Left renal cortex interstitium (tissue), 4 donors: ENCODE measurements at places on chromosomes 13 and 19. TPM values are rescaled to one million over a fixed set of nuclear protein-coding genes. Genes with fewer than 3 reads are reported as not detected.

DNA sequence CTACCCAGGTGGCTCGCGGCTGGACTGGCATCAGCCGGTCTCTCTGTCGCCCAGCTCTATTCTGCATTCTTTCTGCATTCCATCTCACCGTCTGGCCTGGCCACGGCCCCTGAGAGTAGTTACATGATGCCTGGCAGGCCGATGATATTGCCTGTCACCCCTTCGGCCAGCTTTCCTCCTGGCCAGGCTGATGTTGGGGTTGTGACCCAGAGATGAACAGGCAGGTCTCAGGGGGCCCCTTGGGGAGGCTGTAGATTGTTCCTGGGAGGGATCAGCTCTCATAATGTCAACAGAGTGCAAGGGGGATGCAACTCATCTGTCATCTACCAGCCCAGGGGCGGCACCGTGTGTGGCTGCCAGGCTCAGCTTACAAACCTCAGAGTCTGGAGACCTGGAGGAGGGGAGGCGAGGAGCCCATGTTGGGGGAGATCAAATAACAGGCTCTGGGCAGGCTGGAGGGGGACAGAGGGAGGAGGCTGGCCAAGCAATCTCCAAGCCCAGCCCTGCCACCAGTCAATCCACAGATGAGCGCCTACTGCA is 13.6 kb upstream of the FBXO17 start:
- DNase-seq: peak; percentile 72

The ZNF726 gene
- polyA plus RNA-seq: 10.3 TPM

DNA sequence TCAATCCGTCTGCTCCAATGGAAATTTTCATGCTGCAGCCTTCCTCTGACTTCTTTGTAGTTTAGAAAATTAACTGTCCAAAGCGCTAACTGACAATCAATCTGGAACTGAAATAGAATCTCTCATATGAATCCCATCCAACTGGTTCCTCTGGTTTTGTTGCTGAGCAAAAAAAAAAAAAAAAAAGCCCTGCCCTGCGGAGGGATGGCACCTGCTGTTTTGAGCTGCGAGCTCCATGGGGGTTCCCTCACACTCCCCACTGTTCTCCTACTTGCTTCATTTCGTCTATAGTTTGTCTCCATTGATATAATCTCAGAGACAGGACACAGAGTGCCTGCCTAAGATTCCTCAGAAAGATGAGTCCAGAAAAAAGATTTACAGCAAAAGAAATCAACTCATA is 33.4 kb downstream of the FAAP24 start:
- DNase-seq: no peak

- peak; percentile 37 for DNase-seq
These were observed 80.1 kb downstream of the KLF5 start for GRCh38 chr13:73138638-73139491.

- no peak for DNase-seq
These were observed 365.5 kb downstream of the UQCRFS1 start for GRCh38 chr19:28847468-28847867.

The HSH2D gene
- 1.1 TPM for polyA plus RNA-seq

- DNase-seq: peak; percentile 79
These were observed at the start of gene ZNF101 for GRCh38 chr19:19668230-19669012. Gene ZNF101, plus strand, starts transcription at chr19:19668839. Its CDS starts 125 bp downstream, at chr19:19668964.

The URAD gene
- not detected for polyA plus RNA-seq

DNA sequence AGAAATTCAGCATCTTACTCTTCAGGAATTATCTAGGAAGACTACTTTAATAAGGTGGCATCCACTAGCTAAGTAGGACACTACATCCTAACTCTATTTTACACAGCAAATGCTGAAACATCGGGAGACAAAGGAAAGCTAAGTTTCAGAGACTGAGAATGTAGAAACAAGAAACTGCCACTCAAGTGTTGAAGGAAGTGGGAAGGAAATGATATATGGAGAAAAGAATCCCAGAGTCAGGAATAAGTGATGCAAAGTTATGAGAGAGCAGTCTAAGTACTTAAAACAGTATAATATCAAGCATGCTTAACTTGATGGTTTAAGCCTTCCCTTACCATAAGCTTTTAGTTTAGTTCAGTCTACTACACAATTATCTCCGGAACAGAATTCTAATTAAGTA is 52.4 kb downstream of the RBM26 start:
- DNase-seq: no peak

The ZNF665 gene
- 12.9 TPM for polyA plus RNA-seq

The WBP4 gene
- polyA plus RNA-seq: 22.3 TPM

DNA sequence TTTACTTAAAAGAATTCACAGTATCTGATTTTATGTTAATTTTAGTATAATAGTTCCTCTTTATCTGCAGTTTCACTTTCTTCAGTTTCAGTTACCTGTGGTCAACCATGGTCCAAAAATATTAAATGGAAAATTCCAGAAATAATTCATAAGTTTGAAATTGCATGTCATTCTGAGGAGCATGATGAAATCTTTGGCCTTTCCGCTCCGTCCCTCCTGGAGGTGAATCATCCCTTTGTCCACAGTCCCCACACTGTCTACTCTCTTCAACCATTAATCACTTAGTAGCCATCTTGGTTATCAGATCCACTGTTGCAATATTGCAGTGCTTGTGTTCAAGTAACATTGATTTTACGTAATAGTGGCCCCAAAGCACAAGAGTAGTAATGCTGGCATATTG is 26.9 kb downstream of the SLITRK6 start:
- no peak for DNase-seq

DNA sequence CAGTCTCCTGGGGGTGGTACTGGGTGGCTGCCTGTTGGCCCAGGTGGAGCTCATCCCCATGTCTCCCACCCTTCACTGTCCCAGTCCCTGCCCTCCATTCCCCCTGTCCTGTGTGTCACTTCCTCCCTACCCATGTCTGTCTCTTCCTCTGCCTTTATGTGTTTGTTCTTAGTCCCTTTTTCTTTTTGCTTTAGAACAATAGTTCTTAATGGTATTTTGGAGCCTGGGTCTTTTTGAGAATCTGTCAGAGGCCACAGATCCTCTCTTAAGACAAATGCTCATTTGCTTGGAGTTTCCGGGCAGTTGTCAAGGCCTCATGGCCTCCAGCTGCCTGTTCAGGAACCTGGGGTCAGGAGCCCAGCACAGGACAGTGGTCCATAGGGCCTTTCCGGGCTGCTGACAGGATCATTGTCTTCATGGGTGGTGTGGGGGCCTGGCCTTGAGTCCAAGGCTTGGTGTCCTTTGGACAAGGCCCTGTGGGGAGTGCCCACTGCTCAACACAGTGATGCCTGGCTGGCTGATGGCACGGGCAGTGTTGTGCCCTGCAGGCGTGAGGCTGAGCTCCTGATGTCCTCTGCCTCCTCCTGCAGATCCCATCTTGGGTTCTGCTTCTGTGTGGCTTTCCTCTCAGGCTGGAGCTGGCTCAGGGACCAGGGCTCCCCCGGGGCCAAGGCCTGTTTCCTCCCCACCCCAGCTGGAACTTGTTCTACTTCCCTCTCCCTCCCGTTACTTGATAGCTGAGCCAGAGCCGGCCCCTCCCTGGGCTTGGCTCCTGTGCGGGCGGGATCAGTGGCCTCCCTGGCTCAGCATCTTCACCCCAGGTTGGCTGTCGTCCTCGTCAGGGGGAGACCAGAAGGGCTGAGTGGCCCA is 3.5 kb downstream of the EGLN2 start:
- no peak for DNase-seq

The KIR2DL4 gene
- not detected for polyA plus RNA-seq

The ZNF701 gene
- 22.6 TPM for polyA plus RNA-seq

GRCh38 chr19:18489627-18490184 is 32.2 kb downstream of the ELL start:
- DNase-seq: no peak

DNA sequence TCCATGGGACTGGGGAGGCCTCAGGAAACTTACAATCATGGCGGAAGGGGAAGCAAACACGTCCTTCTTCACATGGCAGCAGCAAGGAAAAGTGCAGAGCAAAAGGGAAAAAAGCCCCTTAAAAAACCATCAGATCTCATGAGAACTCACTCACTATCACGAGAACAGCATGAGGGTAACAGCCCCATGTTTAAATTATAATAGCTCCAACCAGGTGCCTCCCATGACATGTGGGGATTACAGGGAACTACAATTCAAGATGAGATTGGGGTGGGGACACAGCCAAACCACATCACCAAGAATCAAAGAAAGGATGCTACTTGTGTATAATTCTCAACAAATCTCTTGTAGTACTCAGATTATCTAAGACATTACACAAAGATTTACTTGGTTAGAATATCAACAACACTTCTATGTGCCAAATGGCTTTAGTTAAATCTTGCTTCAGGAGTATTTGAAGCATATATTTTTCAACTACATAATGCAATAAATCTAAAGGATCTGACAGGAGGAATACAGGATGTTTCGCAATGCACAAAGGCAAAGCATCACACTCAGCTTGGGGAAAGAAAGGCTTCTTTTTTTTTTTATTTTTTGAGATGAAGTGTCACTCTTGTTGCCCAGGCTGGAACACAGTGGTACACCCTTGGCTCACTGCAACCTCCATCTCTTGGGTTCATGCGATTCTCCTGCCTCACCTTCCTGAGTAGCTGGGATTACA is 180.0 kb downstream of the LHFPL6 start:
- DNase-seq: no peak

The ATP4B gene
- 0.46 TPM for polyA plus RNA-seq

- DNase-seq: no peak
These were observed 9.8 kb upstream of the ZSCAN5A start for GRCh38 chr19:56324436-56324835.

DNA sequence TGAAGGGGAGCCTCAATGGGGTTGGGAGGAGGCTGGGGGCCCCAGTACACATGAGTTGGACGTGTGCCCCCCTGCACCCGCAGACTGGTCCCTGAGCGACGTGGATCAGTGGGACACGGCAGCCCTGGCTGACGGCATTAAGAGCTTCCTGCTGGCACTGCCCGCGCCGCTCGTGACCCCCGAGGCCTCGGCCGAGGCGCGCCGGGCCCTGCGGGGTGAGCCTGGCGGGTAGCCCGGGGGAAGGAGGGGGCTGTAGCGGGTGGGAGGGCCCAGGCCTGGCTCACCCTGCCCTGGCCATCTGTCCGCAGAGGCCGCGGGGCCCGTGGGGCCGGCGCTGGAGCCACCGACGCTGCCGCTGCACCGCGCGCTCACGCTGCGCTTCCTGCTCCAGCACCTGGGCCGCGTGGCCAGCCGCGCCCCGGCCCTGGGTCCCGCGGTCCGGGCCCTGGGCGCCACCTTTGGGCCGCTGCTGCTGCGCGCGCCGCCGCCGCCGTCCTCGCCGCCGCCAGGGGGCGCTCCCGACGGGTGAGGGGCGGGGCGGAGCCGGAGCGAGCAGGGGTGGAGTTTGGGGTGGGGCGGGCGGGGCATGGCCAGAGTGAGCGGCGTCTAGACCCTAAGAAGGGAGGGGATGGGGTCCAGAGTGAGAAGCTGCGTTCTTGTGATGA is 8.1 kb downstream of the PIK3R2 start:
- no peak for DNase-seq

DNA sequence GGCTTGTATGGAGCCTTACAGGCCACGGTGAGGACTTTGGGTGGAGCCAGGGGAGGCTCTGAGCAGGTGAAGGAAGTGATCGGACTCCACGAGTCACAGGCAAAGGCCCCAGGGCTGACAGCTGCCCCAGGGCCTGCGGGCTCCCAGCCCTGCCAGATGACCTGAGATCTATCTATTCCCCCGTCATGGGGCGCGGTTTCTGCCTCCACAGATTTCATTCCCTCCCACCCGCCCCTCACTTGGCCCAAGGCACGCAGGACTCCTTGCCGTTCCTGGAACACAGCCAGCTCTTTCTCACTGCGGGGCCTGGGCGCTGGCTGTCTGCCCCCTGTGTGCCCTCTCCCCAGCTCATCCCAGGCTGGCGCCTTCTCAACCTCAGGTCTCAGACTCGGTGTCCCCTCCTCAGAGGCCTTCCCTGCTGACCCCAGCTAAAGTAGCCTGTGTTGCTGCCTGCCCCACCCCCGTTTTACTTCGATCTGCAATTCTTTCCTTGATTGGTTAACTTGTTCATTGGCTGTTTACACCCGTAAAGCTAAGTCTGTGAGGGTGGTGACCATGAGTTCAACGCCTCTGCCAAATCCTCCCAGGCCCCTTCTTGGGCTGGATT is 13.9 kb upstream of the PAK4 start:
- DNase-seq: no peak

The FXYD7 gene
- polyA plus RNA-seq: 0.44 TPM

The SLITRK5 gene
- 1.7 TPM for polyA plus RNA-seq

DNA sequence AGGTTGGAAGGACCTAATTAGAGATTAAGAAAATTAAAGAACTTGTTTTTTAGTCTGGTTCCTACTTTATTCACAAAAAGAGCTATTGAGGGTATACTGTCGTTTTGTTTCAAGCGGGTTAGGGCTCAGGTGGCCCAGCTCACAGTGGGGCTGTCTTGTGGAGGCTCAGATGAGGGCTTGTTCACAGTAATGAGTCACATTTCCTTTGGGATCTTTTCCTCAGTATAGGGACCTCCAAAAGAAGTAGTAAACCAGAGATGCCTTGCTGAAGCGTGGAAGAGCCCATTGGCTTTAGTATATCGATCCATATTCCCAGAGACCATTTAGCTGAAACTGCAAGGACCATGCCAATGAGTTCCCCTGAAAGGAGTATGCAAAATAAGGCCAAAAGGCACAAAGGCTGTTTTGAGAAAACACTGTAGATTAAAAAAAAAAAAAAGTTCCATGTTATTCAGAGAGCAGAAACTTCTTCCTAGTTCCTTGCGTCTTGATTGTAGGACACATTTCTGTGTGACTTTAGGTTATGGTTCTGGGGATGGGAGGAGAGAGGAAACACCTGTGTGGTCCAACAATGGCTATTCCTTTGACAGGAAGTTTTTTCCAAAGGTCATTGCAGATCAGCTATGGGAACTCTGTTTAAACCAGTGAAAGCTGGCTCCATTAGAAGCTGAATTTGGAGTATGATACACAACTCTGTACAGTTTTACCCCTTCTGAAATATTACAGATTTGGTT is 32.8 kb upstream of the GPI start:
- no peak for DNase-seq

DNA sequence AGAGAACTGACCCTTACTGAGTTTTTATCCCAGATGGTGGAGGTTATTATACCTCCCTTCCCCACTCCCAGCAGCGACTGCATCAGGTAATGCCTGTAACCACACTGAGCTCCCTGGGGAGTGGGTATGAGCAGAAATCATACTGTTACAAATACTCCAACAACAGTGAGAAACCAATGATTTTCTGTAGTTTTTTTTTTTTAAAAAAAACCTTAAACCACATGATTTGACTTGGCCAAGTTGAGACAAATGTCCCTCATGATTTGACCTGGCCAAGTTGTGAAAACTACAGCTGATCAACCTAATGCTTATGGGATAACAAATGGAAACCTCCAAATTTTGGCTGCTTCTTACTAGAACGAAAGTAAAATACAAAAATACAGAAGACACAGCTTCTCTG is 33.1 kb upstream of the SERP2 start:
- no peak for DNase-seq

GRCh38 chr19:12789098-12789903 is 2.0 kb upstream of the JUNB start:
- no peak for DNase-seq

The CERS1 gene
- polyA plus RNA-seq: 6.7 TPM

GRCh38 chr19:32038021-32038920 is 307.1 kb upstream of the ZNF507 start:
- no peak for DNase-seq

- DNase-seq: no peak
These were observed 183.9 kb downstream of the DCLK1 start for GRCh38 chr13:35947315-35947714.

- DNase-seq: peak; percentile 64
These were observed 4.4 kb upstream of the SBK3 start for GRCh38 chr19:55549500-55550320.

- no peak for DNase-seq
These were observed 2220.8 kb upstream of the PCDH20 start for GRCh38 chr13:63636316-63636993.

GRCh38 chr13:61727767-61728166 is 312.1 kb upstream of the PCDH20 start:
- DNase-seq: no peak

The PEAK3 gene
- polyA plus RNA-seq: 0.16 TPM
